Non-pigmented ciliary epithelial cell (primary cell): ENCODE measurements at places on chromosomes 13 and 19.

GRCh38 chr19:45117167-45117594 lies 24.2 kb downstream of the PPP1R37 start:
- no peak for DNase-seq

GRCh38 chr19:6494438-6495036 lies 7.6 kb downstream of the TUBB4A start:
- no peak for DNase-seq

DNA sequence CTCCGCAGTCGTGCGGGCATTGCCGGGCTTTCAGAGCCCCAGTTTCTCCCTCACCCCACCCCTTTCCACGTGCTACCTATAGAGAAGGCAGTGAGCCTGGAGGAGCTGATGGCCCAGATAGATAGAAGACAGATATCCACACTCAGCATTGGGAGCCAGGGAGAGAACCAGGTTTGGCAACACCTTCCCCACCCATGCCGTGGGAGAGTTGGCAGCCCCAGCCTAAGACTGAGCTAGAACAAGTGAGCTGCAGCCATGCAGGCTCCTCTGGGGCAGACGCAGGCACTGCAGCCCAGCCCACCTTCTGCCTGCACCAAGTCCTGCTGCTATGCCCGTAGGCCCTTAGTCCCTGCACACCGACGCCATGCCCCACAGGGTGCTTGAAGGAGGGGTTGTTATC lies 10.3 kb upstream of the KRTDAP start:
- no peak for DNase-seq

DNA sequence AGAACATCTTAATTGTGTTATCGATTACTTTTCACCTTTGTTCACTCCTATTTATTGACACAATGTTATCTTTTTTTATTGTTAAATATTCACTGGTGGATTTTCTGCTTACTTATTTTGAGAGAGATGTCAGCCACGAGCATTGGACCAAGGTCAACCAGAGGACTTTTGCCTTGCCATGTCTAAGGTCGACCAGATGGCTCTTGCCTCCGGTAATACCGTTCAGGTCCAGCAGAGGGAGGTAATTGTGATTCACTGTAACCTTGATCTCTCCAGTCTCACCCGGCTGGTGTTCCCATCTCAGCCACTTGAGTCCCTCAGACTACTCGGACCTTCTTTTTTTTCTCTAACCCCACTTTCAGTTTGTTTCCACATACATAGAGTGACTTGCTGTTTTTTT lies 1438.1 kb downstream of the UQCRFS1 start:
- no peak for DNase-seq

DNA sequence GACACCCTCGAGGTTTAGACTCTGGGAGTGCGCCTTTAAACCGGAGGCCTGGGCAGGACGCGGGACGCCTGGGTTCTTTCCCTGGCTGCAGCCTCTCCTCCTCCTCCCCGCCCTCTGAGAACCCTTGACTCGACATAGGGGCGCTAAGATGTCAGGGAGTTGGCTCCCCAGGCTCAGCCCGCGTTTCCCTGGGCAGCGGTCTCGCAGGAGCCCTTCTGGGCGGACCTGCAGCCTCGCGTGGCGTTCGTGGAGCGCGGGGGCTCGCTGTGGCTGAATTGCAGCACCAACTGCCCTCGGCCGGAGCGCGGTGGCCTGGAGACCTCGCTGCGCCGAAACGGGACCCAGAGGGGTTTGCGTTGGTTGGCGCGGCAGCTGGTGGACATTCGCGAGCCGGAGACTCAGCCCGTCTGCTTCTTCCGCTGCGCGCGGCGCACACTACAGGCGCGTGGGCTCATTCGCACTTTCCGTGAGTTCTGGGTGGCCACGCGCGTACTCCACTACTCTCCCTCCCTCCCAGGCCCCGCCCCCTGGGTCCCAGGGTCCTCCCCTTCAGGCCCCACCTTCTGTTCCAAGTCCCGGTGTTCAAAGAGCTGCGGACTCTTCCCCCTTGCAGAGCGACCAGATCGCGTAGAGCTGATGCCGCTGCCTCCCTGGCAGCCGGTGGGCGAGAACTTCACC lies 1.3 kb downstream of the ICAM5 start:
- DNase-seq = no peak

GRCh38 chr19:46624958-46625661 lies at the start of gene PTGIR:
TSS of gene PTGIR (minus strand) at chr19:46625089. CDS start at chr19:46624225, 864 bp downstream.
- no peak for DNase-seq

DNA sequence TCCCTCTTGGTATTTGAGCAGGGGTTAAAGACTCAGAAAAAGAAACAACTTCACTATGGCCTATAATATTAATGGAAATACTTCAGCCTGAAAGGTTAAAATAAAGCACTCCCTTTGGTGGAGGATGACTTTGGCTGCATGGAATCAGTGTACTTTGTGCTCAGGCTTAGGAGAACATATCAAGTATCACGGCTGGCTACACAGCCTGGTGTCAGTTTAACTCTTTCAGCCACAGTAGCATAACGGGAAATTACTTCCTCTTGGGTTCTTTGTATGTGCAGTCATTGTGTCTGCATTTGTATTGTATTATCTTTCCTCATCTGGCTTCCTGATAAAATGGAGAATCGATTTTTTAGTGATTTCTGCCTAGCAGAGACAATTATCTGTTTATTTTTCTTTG lies 239.0 kb downstream of the GGACT start:
- no peak for DNase-seq

DNA sequence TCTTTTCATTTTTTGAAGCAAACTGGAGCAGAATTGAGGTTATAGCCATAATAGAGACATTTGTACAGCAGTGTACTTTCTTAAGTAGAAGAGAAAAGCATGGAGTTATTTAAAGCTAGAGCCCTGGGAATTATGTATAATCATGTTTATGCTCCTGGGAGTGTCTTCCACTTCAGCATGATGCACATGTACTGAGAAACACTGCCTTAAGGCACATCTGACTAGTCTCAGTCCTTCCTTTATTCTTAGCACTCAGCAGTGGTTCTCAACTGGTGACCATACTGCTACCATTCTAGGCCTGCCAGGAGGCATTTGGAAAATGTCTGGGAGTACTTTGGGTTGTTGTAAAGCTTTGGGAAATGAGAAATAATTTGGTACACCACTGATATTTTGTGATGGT lies 45.8 kb downstream of the VWA8 start:
- DNase-seq = no peak

- no peak for DNase-seq
Observed at GRCh38 chr13:82571653-82572052, 1310.6 kb downstream of the SLITRK1 start.

DNA sequence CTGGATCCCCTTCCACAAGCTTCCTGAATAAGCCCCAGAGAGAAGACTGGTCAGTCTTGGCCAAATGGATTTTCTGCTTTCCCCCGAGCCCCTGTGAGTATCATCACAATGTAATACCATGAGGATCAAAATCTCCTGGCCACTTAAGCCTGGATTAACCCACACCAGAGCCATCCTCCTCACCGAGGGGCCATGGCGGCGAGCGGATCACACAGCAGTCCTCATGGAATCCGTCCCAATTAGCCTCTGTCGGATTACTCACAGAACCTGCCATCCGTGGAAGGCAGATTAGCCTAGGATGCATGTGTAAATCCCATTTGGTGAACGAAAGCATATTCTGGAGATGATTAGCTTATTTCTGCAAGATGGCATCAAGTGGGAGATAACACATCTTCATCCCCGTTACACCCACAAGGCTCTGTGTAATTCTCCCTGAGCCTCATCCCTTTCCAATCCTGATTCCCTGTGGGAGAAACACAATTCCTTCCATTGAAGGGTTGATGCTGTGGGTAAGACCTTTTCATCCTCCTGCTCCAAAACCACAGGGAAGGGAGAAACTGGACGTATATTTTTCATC lies 42.5 kb downstream of the GNG7 start:
- DNase-seq = no peak

GRCh38 chr13:102907886-102908515 lies 62.2 kb downstream of the ERCC5 start:
- no peak for DNase-seq

- no peak for DNase-seq
Observed at GRCh38 chr13:107031716-107032115, 463.8 kb upstream of the ARGLU1 start.

DNA sequence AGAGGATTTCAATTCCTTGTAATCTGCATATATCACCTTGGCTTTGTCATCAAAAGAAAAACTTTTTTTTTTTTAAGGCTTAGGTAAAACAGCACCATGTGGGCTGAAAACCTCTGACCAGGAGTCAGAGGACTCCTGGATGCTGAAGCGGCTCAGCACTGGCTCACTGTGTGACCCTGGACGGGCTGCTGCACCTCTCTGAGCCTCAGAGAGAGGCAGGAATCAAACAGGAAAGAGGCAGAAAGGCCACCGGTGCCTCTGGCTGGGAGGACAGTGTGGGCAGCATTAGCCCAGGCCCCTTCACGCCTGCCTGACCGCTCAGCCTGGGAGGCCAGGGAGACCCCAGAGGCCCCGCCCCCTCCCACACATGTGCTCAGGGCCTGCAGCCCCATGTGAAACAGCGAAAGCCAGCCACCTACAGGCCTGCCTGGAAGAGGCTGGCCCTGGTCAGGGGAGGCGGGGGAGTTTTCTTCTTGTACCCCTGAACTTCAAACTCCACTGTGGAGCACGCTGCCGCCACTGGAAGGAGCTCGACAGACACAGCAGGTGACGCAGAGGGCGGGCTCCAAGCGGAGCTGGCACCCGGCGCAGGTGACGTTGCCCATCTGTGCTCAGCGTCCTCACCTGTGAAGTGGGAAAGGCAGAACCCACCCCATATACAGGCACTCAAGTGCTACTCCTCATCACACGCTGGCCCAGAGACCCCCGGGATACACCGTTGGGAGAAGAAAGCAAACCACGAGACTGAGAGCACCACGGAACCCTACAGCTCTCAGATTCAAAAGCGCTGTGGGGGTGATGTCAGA lies 39.7 kb downstream of the MLLT1 start:
- no peak for DNase-seq

DNA sequence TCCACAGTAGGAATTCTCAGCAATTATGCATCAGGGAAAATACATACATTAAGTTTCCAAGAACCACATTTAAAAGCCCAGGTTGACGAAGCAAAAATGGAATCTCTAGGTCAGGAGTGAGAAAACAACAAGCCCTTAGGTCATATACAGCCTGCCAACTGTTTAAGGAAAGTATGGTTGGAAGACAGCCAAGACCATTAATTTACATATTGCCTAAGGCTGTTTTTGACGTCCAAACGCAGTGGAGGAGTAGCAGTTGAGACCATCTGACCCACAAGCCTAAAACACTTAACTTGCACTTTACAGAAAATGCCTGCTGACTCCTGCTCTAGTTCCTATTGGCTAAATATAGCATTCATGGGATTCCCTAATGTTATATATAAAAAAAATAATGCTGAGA lies 299.0 kb downstream of the ITGBL1 start:
- peak; percentile 70 for DNase-seq

- no peak for DNase-seq
Observed at GRCh38 chr13:112842343-112842856, 126.6 kb upstream of the MCF2L start.

GRCh38 chr13:109657395-109657794 lies 129.0 kb downstream of the IRS2 start:
- DNase-seq = no peak

DNA sequence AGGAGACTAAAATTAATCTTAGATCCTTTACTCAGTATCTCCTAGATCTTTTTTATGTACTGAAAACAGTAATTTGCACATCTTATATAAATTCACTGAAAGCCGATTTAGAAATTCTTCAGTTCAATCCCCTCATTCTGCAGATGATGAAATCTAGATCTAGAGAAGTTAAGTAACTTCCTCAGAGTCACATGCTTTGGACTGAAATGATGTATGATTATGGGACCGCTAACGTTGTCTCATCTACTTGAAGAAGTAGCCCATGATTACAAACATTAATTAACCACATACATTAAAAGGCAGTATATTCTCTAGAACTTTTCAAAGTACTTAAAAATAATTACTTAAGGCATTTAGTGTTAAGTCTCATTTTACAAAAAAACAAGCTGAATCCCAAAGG lies 37.8 kb downstream of the ELF1 start:
- DNase-seq = no peak

GRCh38 chr19:16033136-16033530 lies 43.2 kb upstream of the TPM4 start:
- no peak for DNase-seq

DNA sequence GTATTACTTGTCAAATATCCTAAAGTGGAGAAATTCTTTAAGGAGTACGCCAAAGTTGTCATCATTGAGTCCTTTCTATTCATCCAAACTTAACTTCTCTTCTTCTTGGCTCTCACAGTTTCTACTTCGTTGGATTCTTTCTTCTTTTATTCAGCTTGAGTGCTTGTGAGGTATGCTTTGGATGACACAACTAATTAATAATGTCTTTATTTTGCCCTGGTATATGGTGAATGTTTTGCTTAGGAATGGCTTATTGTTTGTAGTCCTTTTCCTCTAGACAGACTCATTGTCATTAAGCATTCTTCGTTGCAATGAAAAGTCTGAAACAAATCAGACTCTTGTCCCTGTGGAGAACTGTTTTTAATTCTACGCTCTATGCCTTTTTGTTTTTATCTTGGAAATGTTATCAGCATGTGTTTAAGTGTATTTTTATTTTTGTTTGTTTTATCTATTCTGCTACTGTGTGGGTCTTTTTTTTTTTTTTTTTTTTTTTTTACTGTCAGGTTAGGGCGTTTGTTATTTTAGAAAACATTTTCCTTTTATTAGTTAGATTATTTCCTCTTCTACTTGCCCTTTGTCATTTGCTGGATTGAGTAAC lies 471.5 kb downstream of the GPC6 start:
- DNase-seq = no peak
